ENCODE measurements at places on chromosomes 2 and 18. TPM values are rescaled to one million over a fixed set of nuclear protein-coding genes. Genes with fewer than 3 reads are reported as not detected.
A peak's percentile ranks its signal among the peaks of the same experiment; 100 is the strongest.

Gene TTC27
- 8.6 TPM for total RNA-seq

Gene LRRTM1
- total RNA-seq, result not detected

GRCh38 chr2:239101071-239101470, 253.2 kb downstream of the TWIST2 start:
- no peak for DNase-seq

GRCh38 chr18:46387441-46388131, 269.4 kb downstream of the LOXHD1 start:
- no peak for DNase-seq

DNA sequence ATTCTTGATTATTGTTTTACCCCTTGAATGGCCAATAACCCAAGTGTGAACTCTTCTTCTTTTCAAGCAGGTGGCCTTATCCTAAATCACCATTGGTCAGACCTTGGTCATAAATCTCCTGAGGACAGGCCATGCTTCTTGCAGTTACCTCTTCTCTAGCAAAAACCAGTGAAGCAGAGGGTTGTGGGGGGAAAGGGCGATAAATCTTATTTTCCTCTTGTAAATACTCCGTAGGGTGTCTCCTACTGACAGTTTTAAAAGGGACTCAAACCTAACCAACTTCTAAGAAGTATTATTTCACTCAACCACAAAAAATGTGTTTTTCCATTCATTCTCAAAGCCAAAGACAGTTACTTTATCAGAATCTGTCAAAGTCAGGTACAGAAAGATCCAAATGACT, 168.1 kb upstream of the RMP24 start:
- DNase-seq, result no peak

GRCh38 chr2:216829533-216829932, 30.3 kb downstream of the TNP1 start:
- peak; percentile 68 for DNase-seq

DNA sequence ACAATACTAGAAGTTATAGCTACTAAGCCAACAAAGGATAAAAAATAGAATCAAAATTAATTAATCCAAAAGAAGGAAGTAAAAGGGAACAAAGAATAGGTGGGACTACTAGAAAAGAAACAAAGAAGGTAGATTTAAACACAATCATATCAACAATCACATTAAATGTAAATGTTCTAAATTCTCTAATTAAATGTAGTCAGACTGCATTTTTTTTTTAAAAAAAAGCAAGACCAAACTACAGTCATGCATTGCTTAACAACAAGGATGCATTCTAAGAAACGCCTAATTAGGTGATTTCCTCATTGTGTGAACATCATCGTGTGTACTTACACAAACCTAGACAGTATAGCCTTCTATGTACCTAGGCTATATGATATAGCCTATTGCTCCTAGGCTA, 59.7 kb upstream of the ADAM23 start:
- no peak for DNase-seq
